ENCODE measurements at places on chromosomes 7 and 10.
A peak's percentile ranks its signal among the peaks of the same experiment; 100 is the strongest.

DNA sequence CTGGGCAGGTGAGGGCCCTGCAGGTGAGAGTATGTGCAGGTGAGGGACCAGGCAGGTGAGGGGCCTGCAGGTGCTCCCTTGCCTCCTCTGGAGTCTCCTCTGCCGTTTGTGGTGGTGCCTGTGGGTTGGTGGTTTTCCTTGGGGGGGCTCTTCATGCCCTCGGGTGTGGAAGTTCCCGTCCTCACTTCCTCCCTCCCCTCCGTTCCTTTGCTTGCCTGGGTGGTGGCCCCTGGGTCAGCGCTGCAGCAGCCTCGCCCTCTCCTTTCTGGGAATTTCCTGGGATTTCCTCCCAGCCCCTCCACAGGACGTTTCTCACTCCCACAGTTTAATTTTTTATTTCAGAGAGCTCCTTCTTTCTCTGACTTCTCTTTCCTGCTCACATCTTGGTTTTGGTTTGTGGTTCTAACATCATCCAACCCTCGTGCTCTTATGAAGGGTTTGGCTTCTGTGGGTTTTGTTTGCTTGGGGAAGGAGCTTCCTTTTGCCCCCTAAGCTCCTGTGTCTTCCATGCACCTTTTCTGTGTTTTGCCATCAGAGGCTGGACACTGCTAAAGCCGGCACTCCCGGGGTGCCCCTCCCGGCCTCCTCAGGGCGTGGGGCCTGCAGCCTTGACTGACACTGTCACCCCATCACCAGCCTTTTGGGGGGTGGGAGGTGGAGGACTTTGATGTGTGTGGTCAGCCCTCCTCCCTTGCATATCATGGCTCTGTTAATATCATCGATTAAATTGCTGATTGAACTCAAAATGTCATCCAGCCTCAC is 29.2 kb upstream of the ADGRA1 start:
- no peak for DNase-seq

- no peak for DNase-seq
These were observed 256.1 kb downstream of the ARHGAP21 start for GRCh38 chr10:24467605-24468004.

DNA sequence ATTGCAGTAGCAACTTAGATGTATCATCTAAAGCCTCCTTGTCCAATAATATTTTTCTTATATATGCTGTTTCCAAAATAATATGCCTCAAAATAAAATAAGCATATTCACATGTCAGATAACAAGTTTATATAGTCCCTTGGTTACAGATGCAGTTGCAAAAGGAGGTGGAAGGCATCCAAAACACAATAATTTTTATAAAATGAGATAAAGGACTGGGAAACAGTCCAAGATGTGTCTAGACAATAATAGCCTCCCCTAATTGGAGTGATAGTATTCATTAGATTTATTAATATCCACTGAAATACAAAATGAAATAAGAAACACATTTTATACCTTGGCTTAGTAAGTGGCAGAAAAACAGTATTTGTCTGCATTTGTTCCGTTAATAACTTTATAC is 30.3 kb downstream of the BCAP29 start:
- no peak for DNase-seq

- no peak for DNase-seq
These were observed 313.5 kb downstream of the CCDC3 start for GRCh38 chr10:12687996-12688395.

- DNase-seq = no peak
These were observed 236.3 kb downstream of the BAMBI start for GRCh38 chr10:28913436-28914237.

DNA sequence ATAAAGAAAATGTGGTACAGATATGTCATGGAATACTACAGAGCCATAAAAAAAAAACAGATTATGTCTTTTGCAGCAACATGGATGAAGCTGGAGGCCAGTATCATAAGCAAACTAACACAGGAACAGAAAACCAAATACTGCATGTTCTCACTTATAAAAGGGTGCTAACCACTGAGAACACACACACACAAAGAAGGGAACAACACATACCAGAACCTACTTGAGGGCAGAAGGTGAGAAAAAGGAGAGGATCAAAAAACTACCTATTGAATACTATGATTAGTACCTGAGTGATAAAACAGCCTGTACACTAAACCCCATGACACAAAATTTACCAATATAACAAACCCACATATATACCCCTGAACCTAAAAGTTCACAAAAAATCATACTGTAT is 144.6 kb downstream of the TPK1 start:
- DNase-seq = no peak

- DNase-seq = no peak
These were observed 201.8 kb upstream of the PPP2R2D start for GRCh38 chr10:131698986-131699385.

DNA sequence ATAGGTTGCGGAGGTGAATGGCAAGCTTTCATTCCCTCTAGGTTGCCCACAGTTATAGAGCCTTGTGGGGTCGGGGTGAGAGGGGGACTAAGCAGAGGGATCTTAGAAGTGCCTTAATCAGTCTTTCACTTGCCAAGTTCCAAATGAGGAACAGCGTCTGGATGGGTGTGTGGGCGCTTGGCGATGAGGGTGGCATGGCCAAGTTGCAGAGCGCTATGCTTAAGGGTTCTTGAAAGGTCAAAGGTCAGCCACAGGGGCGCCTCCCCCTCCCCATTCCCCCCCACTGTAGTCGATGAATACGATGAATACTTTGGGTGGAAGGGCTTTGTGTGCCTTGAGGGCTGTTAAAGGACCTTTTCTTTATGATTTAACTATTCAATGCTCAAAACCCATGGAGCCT is 185.0 kb downstream of the TCF7L2 start:
- DNase-seq = no peak

- DNase-seq = peak; percentile 66
These were observed 222.0 kb downstream of the TWIST1 start for GRCh38 chr7:18895456-18895855.

DNA sequence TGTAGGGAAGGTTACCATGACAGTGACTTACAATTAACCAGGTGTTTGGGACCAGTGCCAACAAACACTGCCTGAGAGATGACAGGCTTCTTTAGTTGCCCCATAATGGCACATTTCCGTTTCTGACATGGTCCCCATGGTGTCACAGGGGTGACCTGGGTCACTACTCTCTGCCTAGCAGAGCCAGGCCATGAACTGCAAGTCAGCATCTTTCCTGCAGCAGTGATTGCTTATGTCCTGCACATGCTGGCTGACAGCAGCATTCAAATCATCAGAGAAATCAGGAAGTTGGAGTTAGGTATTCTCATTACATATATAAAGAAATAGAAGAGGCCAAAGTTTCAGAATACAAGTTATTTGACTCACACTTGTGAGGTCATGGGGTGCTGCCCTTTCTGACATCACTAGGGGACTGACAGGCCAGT is 47.1 kb upstream of the ZNRF2 start:
- no peak for DNase-seq

DNA sequence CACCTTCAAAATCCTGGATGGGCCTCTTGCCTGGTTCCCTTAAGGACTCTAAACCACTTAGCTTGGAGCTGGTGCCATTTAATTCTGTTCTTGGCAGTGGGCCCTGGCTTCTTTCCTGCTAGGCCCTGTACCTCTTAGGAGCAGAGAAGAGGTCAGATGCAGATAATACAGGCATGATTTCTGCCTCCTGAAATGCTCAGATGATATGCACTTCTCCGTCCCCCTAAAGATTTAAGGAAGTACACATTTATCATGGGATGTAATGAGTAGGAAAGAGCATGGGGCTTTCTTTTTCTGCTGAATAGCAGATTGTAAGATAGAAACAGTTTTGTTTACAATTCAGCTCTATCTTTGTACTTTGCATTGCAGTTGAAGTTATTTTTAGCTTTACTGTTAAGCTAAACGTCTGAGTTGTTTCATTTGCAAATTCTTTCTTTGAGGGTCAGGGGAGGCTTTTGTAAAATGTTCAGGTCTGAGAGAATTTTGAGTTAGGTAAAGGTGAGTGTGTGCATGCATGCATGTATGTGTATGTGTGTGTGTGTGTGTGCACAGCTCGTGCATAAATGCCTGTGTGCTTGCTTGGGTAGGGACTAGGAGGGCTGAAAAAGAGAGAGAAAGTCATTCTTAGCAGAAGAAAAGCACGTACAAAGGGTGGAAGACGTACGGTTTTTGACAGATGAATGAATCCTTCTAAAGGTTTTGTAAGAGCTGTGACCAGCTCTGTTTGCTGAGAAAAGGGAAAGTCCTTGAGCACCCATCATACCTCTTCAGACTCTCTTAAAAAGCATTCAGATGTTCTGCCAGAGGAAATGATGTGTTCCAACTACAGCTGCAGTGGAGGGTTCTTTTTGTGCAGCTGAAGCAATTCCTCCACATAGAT is 364.2 kb downstream of the AUTS2 start:
- DNase-seq = no peak

- DNase-seq = no peak
These were observed 198.9 kb downstream of the IPMK start for GRCh38 chr10:58068809-58069208.

DNA sequence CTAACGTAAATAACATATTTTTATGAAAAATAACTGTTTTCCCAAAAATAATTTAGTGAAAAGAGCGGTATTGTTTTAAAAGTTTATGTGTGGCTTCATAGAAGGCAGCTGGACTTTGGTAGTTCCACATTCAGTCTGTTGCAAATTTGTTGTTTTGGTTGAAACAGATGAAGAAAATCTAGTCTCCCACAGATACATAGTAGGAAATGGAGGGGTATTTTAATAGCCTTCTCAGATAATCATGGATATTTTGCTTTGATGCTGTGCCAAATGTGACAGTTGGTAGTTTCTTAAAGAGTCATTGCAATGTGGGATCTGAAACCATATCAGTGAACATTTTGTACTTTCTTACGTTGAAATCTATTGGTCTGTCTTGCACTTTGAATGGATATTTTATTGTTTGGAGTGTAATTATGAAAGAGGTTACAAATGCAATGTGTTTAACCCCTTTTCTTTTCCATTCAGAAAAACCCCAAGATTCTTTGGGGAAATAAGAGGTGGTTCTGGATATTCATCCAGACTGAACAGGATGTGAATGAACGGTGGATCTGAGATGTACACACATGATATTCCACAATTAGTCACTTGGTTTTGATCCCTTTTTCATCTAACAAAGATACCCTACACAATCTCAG is 10.4 kb downstream of the ZNF365 start:
- DNase-seq = no peak

DNA sequence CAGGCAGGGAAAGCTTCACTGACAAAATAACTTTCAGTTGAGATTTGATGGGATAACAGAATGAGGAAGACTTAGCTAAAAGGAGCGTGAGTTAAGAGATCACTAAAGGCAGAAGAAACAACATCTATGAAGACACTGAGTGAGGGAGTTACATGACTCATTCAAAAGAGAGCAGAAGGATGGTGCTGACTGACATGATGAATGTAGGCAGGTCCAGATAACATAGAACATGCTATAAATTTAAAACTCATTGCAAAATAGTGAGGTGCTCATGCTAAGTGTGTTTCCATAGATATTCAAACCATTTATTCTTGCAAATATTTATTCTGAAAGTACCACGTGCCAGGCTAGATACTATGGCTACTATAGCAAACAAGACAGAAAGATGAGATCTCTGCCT is 116.4 kb upstream of the DGKB start:
- no peak for DNase-seq

- no peak for DNase-seq
These were observed 161.0 kb downstream of the ST7 start for GRCh38 chr7:117114272-117114671.

DNA sequence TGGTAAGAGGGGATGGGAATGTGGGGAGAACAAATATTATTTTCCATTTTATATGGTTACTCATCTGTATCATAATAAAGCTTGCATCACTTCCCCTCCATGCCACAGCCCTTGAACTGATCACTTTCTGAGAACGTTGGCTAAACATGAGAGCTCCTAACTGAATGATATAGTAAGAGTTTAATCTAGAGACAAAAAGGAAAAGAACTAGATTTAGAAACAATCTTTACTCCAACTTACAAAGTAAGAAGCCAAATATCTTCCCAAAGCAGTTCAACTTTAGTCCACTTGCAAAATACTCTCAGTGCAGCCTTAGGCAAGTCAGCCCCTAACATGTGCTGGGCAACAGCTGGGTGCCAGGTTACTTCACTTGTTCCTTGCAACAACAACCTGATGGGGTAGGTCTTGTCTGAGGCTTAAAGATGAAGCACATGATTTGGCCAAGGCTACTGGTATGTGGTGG is 20.3 kb downstream of the SMURF1 start:
- DNase-seq = no peak

DNA sequence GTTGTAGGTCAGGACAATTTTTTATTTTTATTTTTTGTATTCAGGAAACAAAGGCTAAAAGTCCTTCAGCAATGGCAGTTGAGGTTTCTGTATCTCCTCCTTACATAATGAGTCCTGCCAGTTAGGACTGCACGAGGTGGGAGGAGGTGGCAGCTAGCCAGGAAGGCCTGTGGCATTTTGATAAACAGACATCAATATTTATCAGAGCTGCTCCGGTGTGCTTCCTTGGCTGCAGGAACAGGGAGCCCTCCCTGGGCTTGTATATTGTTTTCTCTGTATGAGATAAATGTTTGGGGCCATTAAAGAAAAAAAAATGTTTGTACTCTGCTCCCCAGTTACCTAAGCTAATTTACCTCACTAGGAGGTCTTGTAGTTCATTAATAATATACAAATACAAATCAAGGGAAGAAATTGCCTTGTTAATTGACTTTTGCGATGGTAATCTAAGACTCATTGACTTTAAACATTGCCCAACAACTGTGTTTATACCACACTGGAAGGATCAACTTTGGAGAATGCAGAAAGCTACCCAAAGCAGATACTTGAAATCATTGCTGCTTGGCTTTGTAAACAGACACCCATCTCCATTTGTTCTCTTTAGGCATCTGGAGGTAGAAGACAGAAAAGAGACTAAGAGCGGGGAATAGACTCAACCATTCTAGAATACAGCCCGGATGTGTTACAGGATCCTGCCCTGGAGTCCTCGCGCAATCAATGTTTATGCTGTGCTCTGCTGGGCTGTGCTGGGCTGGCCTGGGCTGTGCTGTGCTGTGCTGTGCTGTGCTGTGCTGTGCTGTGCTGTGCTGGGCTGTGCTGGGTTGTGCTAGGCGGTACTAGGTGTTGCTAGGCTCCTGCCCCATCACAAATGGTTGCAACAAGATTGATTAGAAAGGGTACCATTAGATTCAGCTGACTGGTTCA is 36.5 kb upstream of the PDZD8 start:
- no peak for DNase-seq

DNA sequence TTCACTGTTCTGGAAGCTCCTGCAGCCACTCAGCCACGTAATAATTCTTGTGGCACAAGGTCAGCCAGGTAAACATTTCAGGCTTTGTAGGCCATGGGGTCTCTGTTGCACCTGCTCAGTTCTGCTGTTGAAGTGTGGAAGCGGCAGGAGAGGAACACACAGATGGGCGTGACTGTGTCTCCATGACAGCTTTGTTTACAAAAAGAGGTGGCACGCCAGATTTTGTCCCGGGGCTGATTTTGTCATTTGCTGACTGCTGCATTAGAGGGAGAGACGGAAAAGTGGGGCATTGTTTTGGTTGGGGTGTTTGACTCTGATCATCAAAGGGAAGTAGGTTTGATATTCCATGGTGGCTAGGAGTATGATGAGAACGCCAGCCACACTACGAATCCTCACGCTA is 103.1 kb downstream of the PRKAG2 start:
- DNase-seq = no peak

GRCh38 chr10:132662186-132662920 is 123.6 kb downstream of the NKX6-2 start:
- no peak for DNase-seq

All from COLO829 (cell line).